ENCODE measurements at places on chromosomes 2 and 18. TPM values are rescaled to one million over a fixed set of nuclear protein-coding genes. Genes with fewer than 3 reads are reported as not detected.

UGT1A10 gene
- not detected for total RNA-seq

SERPINB13 gene
- total RNA-seq: not detected

CCDC141 gene
- 162 TPM for total RNA-seq

SULT1C2 gene
- total RNA-seq: 0.97 TPM

MRPS9 gene
- total RNA-seq: 41.6 TPM

LYPD6B gene
- total RNA-seq: not detected

GPBAR1 gene
- 1.2 TPM for total RNA-seq

Measured in cardiac septum (tissue), 1 donor.